ENCODE measurements at places on chromosomes 16 and 17. TPM values are rescaled to one million over a fixed set of nuclear protein-coding genes. Genes with fewer than 3 reads are reported as not detected.

The CFAP97D1 gene
- polyA plus RNA-seq: not detected

The CENPX gene
- 67.6 TPM for polyA plus RNA-seq

DNA sequence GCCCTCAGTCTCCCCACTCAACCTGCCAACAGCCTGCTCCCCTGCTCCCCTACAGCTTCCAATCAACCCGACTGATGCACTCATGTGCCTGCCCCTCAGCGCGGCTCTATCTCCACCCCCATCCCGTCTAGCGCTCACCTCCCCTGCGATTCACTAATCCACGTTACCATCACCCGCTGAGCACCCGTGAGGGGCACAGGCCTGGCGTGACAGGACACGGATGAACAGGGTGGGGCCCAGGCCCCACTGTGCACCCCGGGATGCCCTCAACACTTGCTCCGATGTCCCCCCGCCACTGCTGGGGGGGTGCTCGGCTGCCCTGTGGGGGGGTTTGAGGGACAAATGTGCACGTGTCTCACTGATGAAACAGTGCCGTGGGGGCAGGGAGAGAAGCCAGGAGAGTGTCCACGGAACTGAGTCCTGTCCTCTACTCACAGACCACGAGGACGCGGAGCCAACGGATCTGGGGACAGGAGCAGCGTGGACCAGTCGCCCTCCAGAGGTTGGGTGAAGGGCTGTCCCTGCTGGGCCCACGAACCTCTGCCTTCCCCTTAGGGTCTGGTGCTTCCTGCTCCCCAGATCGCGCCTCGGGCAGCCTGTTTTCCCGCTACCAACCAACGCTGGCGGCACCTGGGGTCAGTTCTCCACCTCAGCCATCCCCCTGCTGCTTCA is 66.7 kb downstream of the RPH3AL start:
- no peak for DNase-seq

GRCh38 chr17:59651346-59651745 is 31.7 kb downstream of the CLTC start:
- no peak for DNase-seq

DNA sequence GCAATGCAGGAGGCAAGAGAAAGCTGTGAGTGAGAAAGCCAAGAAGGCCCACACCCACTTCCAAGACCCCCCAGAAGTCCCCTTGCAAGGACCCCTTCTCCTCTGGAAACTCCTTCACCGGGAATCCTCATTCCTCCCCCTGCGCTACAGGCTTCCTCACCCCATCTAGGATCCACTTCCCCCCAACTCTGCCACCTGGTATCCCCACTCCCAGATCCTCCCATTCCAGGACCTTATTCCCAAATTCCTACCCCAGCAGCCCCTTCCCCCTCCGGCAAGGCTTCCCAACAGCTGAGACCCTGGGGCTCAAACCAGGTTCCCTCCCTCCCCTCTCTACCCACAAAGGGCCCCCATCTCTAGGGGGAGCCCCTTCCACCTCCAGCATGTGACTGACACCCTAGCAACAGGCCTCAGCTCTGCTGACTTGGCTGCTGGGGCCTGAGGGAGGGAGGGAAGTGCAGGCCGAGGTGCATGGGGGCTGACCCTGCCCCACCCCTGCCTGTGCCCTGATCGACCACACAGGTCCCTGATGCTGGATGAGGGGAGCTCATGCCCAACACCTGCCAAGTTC is 2.1 kb downstream of the HSF4 start:
- DNase-seq: no peak

DNA sequence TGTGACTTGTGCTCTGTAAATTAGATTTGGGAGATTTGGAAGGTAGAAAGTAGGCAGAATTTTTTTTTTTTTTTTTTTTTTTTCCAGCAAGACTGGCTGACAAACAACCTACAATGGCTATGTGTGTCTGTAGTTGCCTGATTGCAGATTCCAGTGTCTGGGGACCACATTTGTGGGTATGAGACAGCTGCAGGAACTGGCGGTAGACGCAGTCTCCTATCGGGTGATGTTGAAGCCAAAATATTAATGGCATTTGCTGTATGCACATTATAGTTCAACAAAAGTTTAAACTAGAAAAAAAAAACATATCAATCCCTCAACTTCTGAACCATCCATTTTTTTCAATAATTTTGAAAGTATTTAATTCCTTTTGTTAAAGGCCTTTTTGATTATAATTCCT is 665.2 kb downstream of the TOX3 start:
- no peak for DNase-seq

- DNase-seq: no peak
These were observed 20.7 kb downstream of the ACSF3 start for GRCh38 chr16:89114159-89114981.

DNA sequence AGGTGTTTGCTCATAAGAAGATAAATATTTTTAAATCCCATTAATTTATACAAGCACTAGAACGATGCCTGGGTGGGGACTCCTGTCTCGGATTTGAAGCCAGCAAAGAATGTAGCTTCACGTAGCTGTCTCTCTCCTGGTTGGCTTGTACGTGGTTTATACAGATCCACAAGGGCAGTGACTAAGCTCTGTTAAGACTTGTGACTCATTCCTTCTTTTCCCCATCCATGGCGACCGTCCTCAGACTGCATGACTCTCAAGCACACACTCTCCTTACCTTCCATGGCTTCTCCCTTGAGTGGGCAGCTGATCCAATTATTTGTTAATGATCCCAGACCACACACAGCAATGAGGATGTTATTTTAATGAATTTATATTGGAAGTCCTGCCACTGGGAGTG is 679.7 kb upstream of the SOX9 start:
- no peak for DNase-seq

GRCh38 chr16:6446370-6446769 is 886.3 kb upstream of the RBFOX1 start:
- no peak for DNase-seq

- no peak for DNase-seq
These were observed 71.0 kb downstream of the COPRS start for GRCh38 chr17:31787857-31788570.

DNA sequence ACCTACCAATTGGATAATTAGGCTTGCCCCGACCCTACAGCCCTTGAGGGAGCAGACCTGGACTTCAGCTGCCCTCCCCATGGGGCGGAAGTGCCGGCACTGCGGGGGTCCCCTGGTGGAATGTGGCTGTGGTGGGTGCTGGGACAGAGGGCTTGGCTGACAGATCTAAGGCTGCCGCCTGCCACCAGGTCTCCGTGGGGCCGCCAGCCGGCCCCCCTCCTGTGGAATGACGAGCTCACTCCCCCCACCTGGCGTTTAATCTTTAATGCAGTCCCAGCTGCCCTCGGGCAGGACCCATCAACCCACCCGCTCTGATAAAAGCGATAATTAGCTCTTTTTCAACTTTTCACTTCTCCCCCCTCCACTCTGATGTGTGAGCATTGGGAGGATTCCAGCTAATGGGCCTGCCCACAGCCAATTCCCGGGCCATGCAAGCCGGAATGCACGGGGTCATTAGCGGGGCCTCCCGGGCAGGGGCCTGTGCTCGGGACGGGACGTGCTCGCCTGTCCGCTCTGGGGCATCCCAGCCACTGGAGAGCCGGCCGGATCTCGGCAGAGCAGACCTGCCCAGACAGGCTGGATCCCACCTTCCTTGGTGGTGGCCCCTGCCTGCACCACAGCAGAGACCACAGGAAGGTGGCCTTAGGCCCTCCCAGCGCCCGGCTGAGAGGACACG is 28.3 kb upstream of the GOSR2 start:
- no peak for DNase-seq

GRCh38 chr17:2735896-2736295 is 13.6 kb downstream of the CCDC92B start:
- DNase-seq: no peak

DNA sequence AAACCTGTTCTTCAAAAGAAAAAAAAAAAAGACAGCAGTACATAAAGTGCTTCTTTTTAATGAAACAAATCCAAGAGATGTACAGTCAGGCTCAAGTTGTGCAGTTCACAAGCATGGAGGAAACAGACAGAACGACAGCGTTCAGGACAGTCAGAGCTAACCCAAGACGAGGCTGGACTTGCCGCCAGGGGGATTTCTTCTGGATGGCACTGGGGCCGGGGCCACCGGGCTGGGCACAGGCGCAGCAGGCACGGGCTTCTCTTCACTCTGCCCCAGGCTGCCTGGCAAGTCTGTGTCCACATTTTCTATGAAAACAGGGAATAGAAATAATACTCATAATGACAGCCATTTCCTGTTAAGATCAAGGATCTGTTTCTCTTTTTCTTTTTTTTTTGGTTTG is 4.4 kb upstream of the NT5C start:
- peak; percentile 32 for DNase-seq

- DNase-seq: no peak
These were observed 38.8 kb downstream of the NUP88 start for GRCh38 chr17:5380491-5381135.

GRCh38 chr16:87951552-87952538 is 611 bp downstream of the BANP start:
- DNase-seq: peak; percentile 35

DNA sequence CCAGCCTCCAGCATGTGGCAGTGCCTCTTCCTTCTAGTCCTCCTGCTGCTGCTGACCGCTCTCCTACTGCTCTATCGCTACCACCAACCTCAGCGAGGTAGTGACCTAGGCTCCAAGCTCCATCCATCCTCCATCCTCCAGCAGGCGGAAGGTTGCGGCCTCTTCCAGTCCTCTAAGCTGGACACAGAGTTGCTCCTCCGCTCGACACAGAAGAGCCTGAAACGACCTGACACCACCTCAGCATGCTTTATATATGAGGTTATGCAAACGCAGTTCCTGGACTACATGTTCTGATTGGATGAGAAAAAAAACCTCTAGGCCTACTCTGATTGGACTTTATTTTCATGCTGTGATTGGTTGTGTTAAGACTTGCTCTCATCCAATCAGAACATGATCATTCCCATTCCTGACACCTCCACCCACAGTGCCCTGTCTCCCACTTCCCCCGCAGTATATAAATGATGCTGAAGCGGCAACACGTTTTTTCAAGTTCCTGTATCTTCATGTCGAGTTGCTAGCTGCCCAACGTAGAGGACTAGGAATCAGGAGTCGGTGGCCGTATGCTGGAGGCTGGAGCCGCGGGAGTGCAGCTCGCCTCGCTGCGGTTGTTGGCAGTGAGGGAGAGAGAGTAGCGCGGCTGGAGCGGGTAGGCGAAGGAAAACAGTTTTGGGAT is 398.1 kb downstream of the KCNJ18 start:
- DNase-seq: no peak

DNA sequence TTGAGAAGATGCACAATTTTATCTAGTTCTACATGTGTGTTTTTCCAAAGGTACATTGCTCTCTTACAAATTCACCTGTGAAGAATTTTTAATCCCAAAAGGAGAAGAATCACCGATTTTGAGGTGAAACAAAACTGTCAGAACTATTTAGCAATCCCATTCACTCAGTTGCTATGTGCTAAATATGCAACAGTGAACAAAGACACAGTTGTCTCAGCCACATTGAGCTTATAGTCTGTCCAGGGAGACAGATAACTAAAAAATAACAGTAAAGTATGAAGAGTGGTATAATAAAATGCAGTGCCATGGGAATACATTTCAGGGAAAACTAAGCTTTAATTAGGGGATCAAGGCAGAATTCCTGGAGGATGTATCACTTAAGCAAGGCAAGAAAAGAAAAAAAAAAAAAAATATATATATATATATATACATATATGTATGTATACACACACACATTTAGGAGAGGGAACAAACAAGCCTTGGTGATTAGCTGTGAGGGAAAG is 110.4 kb downstream of the SPAG9 start:
- no peak for DNase-seq

- no peak for DNase-seq
These were observed 13.6 kb upstream of the GGA2 start for GRCh38 chr16:23523876-23524385.

DNA sequence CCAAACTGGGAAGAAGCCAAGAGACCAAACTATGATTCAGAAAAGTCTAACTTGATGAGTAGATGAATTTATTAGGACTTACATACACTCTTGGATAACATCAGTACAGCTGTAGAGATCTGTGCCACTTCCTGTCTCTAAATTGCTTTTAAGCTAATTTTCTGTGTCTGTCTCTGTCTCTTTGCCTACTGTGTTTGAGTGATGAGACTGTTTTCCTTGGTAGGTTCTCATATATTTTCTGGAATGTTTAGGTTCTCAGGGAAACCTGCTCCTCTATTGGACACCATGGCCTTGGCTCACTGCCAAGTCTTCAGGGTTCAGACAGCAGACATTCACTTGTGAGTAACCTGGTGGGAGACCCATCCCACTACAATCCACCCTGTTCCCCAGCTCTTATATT is 103.5 kb upstream of the KIF2B start:
- no peak for DNase-seq

GRCh38 chr16:28596840-28597691 is at the start of gene SULT1A2:
TSS of gene SULT1A2 (minus strand) at chr16:28597050. CDS start at chr16:28595930, 1,120 bp downstream.
- DNase-seq: no peak
